NCI-H510A treated with DMSO at 0.1 percent for 48 hours (cell line): ENCODE measurements at places on chromosomes 11 and 22.

DNA sequence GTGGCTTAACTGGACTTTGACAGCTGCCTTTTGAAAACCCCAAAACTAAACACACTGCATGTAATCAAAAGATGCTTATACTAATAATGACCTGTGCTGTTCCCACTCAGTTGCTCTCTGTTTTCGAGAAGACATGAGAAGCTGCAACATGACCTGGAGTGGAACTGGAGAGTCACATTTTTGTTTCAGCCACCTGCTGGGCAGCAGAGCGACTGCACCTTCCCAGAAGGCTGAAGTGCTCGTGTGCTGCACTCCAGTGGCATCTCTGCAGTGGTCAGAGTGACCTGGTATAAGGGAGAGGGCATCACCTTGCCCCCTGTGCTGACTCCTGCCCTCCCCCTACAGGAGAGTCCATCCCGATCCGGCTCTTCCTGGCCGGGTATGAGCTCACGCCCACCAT is 8.6 kb downstream of the THYN1 start:
- DNase-seq, result peak; percentile 65

DNA sequence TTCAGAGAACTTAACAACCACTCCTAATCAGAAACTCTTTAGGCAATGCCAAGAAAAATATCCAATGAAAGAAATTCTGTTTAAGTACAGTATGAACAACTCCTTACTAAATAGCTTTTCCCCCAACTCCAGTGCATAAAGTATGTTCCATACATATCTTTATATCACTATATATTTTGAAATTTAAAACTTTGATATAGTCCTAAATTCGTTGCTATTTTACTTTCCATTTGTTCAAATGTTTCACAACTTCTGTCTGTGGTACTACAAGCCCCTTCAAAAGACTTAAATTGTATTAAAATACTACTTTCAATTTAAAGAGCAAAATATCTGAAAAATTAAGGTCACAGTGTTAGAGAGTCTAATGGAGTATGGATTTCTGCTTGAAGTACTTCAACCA is 52.6 kb downstream of the STK33 start:
- no peak for DNase-seq

DNA sequence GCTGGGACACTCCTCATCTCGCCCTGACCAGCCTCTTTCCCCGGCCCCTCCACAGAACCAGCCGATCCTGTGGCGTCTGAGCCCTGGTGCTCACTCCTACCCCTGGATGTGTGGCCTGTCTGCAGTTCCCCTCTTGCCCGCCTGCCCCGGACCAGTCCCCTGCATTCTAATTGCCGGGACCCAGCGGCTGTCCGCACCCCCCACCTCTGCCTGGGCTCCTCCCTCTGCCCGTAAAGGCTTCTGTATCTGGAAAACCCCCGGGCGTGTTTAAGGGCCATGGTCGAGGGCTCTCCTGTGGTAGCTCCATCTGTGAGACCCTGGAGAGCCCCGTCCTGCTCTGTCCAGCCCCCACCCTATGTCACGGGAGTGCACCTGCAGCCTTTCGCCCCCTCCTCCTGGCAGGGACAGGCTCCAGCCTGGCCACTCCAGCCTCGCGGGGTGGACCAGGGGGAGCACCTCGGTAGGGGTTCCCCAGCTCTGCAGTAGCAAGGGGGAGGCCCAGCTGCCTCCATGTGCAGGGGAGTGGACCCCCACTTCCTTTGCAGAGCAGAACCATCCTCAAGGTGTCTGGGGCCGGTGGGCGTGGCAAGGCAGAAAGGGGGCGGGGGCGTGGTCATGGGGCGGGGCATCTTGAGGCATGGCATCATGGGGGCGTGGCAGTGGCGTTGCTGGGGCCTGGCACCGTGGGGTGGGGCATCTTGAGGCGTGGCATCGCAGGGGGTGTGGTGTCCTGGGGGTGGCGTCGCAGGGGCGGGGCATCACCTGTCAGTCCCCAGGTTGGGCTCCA is 430.4 kb downstream of the TBC1D22A start:
- DNase-seq, result no peak

- no peak for DNase-seq
These were observed 96.6 kb downstream of the FDX1 start for GRCh38 chr11:110526323-110526722.

DNA sequence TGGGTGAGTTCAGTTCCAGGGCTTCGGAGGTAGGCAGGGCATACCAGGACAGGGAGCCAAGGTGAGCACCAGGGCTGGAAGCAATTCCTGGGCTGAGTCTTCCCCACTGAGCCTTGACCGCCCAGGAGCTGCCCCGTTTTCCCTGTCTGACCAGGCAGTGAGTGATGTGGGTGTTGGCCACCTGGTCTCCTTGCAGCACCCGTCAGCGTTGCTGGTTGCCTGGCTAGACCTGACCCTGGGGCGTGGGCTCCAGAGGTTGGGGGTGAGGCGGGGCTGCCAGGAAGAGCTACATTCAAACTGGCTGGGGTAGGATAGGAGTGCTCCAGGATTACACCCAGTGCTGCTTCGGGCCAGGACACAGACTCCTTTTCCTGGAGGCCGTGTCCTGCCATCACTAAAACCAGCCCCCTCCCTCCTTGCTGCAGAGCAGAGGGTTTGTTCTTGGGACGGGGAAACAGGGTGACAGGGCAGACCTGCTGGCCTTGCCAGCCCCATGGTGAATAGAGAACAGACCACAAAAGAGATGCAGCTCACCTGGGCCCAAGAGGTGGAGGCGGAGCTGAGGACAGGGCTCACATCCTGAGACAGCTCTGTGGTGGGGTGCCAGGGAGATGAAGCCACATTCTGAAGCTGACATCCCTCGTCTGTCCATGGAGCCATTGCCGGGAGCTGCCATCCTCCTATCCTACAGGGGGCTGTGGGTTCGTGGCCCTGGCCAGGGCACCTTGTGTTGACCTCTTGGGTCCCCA is 14.2 kb downstream of the INCENP start:
- DNase-seq, result no peak

GRCh38 chr11:27201454-27202302 is 161.1 kb downstream of the BBOX1 start:
- DNase-seq, result peak; percentile 86

DNA sequence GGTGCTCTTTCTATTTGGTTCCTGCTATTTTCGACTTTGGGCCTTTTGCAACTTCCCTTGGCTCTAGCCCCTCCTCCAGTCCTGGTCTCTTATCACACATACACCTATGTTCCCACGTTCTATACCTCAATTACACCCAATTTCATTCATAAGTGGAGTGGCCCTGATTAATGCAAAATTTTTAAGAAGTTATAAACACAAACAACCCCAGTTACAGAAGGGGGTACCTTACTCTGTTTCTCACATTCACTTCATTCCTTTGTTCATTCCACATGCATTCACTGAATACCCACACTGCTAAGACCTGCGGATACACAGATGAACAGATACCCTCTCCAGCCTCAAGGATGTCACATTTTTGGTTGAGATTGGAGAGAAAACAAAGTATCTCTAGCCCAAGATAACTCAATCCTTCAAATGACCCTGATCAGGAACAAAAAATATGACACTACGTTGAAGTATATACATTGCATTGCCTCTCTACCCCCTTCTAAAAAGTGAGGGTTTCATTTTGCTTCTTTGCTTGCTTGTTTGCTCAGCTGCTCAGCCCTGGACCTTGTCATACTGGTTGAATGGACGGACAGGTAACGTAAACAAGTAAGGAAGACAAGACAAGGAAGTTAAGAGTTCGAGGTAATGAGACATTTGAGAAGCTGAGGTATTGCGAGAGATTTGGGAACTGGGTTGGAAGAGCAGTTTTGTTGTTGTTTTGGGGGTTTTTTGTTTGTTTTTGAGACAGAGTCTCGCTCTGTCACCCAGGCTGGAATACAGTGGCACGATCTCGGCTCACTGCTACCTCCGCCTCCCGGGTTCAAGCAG is 3.6 kb upstream of the VPS37C start:
- DNase-seq, result peak; percentile 89

GRCh38 chr11:9040410-9040809 is 36.6 kb upstream of the NRIP3 start:
- no peak for DNase-seq

GRCh38 chr22:32985899-32986765 is 72.0 kb downstream of the SYN3 start:
- DNase-seq, result peak; percentile 26

DNA sequence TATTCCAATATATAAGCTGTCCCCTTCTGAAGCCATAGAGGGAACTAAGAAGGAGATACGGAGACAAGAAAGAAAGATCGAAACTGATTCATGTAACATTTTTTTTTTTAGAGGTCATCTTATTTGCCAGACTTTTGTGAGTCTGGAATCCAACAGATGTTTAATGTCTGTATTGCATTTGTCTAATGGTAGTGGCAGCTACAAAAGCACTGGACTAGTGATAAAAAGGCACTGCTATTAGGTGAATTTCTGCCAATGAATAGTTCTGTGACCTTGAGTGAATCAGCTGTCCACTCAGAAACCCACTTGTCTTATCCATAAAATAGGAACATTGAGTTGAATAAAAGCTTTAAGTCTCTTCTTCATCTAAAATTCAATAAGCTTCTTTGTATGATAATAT is 25.8 kb upstream of the LUZP2 start:
- no peak for DNase-seq

GRCh38 chr11:106624377-106624776 is 393.9 kb downstream of the GUCY1A2 start:
- DNase-seq, result peak; percentile 60
